Renal cortex interstitium (tissue), 15 donors: ENCODE measurements at places on chromosomes 2 and 18. TPM values are rescaled to one million over a fixed set of nuclear protein-coding genes. Genes with fewer than 3 reads are reported as not detected.

- no peak for DNase-seq
These were observed 51.2 kb downstream of the GYPC start for GRCh38 chr2:126707191-126707590.

GRCh38 chr18:70461323-70462077 lies 172.7 kb downstream of the SOCS6 start:
- DNase-seq = no peak

- no peak for DNase-seq
These were observed 44.5 kb upstream of the CHN1 start for GRCh38 chr2:175049661-175050060.

DNA sequence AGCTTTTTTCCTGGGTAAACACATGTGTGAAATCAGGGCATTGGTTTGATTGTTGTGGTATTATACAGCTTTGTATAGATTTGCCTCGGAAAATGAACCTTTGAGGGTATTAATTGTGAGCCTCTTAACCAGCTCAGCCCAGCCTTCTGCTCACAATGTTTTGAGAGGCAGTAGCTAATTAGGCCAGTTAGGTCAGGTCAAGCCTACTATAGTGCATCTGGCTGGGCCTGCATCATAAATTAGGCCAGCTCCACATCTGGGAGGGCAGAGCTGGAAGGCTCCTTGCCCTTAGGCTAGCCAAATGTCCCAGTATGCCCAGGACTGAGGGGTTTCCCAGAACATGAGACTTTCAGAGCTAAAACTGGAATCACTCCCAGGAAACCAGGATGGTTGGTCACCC lies 43.0 kb downstream of the LRATD1 start:
- DNase-seq = no peak

GRCh38 chr2:72891091-72891818 lies 4.0 kb downstream of the SPR start:
- no peak for DNase-seq

DNA sequence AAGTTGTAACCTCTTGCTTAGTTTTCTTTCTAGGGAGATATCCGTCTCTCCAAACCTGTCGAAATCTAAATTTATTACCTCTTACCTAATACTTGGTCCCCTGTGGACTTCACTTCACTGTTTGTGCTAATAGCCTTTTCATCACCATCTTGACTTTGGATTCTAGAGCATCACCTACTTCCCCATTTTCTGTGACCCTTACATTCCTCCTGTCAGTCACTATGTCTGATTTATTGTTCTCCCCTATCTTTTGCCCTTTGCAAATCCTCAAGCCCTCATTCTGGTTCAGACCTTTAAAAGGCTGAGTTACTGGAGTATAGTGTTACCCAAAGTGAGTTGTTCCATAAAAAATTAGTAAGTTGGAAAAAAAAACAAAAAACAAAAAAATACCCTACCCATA lies 7.5 kb downstream of the MYO1B start:
- no peak for DNase-seq

DNA sequence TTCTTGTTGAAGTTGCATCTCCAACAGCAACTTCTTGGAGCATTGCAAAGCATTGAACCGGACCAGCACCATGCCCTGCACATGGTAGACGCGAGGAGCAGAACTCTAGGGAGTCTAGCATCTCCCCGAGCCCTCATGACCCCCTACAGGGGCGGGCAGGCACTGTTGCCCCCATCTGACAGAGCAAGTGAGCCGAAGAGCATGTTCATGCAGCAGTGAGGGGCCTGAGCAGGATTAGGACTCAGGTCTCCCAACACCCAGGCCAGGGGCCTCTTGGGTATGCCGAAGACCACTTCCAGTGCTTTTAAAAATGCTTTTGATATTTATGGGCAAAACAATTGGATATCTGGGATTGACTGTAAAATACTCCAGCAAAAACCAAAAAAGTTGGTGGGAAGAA lies 163.3 kb downstream of the TFCP2L1 start:
- DNase-seq = no peak

- no peak for DNase-seq
These were observed 178.5 kb downstream of the THADA start for GRCh38 chr2:43417300-43417699.

DNA sequence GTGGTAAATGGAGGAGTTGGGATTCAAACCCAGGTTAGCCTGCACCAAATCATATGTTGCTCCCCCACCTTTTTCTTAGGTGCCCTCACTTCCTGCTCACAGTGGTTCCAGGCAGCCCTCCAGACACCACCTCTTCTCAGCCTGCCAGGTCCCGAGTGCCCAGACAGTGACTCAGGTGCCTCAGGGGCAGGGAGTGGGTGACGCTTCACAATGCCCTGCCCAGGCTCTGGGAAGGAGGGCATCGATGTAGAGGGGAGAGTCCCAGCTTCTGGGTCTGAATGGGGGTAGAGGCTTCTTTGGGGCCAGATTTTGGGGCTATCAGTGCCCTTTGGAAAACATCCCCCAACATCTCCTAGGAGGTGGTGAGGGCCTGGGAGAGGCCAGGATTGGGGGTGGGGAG lies 5.2 kb upstream of the DNAJB2 start:
- no peak for DNase-seq

DNA sequence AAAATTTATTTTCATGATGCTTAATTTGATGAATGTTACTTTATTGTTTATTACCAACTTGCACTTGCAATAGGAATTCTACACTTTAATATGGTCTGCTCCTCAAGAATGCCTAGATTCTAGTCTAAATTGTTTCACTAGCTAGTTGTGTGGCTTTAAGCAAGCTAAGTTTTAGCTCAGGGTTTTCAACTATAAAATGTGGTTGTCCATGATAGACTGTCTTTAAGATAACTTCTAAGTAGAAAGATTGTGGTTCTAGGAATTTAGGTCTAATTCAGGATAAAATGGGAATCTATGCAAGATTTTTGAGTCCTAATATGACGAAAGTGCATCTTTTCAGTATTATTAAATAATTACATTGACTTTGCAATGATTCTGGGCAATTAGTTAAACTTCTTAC lies 294.0 kb downstream of the PLCL1 start:
- DNase-seq = no peak

GRCh38 chr2:5057891-5058351 lies 634.3 kb upstream of the SOX11 start:
- no peak for DNase-seq

DNA sequence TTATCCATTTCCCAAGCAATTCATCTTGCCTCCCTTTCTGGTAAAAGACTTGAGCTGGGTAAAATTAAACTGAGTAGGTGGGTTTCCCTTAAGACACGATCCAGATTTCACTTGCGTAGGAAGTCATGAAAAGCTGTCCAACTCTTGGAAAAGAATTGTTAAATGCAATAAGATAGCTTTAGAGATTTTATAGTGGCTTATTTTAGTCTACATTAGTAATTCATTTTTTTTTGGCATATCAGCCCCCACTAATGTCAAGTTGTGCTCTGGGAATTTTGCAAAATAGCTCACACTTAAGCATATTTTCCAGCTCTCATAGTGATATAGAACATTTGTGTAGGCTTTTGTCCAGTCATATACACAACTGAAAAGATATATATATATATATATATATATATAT lies 344.7 kb upstream of the FIGN start:
- DNase-seq = no peak

DNA sequence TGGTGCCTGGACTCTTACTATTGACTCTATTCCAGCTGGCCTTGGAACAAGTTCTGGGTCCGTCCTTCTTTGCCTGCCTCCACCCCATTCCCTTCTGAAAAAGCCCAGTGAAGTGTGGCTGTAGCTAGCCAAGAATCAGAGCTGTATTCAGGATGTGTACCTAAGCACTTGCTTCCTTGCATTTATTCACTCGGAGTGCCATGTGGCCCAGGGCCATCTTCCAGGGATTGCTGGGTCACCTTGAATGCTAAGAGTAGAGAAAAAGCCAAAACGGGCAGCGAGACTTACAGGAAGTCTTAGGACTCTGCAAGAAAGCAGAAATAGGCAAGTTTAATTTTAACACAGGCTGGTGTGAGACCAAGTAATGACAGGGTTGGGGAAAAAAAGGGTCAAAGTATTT lies 4.1 kb downstream of the ITGA6 start:
- DNase-seq = no peak

GRCh38 chr2:109433926-109434325 lies 179.8 kb downstream of the SEPTIN10 start:
- no peak for DNase-seq

DNA sequence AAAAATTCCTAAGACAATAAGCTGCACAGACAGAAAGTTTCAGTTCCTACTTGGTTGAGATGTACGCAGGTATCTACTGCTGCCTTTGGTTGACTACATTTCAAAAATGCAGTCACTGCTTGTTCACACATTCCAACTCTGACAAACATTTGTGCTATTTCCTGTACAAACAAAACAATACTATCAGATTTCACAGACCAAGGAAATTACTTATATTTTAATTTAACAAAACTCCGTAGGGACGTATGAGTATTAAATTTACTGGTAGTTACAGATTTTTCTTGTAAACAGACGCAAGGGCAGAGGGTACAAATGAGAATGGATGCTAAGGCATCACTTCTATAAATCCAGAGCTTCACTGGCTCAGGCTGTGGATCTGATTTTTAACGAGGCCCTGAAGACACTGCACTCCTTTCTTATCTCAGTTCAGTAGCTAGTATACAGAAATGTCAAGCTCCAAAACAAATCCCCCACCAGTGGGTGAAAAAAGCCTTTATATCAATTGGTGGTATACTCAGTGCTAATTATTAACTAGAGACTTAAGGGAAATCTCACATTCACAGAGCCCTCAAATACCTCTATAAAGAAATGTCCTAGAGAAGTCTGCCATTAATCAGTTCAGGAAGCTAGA lies 31.7 kb upstream of the TTC32 start:
- DNase-seq = no peak

Gene TTLL4
- polyA plus RNA-seq = 34.0 TPM

Gene RAB6C
- polyA plus RNA-seq = 0.44 TPM

Gene SCRN3
- polyA plus RNA-seq = 29.3 TPM

Gene UGT1A8
- not detected for polyA plus RNA-seq

Gene CYP1B1
- 105 TPM for polyA plus RNA-seq

Gene LYPD6
- 15.9 TPM for polyA plus RNA-seq

Gene CD302
- 11.8 TPM for polyA plus RNA-seq

Gene YWHAQ
- polyA plus RNA-seq = 382 TPM
